ENCODE measurements at places on chromosomes 6 and 20.

GRCh38 chr20:57947421-57948179, 237.8 kb upstream of the PMEPA1 start:
- DNase-seq: no peak

- DNase-seq: no peak
Measured at GRCh38 chr6:27297857-27298730, 14.0 kb downstream of the POM121L2 start.

DNA sequence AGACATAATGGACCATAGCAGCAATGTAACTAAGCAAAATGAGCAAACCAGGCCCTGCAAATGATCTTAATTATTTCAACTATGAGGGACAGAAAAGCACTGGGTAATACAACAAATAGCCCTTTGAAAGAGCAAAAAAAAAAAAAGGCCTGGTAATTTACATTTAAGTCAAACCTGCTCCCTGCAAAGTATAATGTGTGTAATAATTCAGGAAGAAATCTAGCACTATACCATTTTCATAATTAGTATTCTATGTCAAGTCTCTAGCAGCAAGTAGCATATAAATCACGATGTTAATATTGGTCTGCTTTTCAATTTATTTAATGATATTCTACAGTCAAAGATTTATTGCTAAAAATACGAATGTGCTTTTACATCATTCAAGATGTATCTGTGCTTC, 489.6 kb downstream of the BMP2 start:
- no peak for DNase-seq

DNA sequence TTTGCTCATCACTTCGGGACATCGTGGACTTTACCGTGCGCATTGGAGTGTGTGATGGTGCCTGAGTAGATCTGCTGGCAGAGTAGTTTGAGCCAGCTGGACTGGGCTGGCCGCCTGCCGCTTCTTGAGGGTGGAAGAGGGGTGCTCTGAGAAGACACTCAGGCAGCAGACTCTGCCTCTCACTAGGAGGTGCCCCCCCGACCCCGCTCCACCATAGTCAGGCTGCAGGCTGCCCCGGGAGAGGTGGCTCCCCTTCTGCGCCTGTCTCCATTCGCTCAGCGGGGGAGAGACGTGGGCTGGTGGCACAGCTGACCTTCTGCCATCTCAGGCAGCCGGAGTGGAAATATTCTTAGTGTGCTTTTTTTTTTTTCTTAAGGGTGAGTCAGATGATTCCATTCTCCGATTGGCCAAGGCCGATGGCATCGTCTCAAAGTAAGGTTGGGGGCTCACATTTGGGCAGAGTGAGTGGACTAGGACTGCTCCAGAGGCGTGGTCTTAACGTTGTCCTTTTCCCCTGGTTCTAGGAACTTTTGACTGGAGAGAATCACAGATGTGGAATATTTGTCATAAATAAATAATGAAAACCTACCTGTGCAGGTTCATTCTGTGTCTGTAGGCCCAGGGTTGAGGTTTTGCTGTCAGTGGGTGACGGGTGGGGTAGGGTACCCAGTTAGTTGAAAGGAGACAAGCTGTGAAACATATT, 1.2 kb downstream of the RPS21 start:
- no peak for DNase-seq

DNA sequence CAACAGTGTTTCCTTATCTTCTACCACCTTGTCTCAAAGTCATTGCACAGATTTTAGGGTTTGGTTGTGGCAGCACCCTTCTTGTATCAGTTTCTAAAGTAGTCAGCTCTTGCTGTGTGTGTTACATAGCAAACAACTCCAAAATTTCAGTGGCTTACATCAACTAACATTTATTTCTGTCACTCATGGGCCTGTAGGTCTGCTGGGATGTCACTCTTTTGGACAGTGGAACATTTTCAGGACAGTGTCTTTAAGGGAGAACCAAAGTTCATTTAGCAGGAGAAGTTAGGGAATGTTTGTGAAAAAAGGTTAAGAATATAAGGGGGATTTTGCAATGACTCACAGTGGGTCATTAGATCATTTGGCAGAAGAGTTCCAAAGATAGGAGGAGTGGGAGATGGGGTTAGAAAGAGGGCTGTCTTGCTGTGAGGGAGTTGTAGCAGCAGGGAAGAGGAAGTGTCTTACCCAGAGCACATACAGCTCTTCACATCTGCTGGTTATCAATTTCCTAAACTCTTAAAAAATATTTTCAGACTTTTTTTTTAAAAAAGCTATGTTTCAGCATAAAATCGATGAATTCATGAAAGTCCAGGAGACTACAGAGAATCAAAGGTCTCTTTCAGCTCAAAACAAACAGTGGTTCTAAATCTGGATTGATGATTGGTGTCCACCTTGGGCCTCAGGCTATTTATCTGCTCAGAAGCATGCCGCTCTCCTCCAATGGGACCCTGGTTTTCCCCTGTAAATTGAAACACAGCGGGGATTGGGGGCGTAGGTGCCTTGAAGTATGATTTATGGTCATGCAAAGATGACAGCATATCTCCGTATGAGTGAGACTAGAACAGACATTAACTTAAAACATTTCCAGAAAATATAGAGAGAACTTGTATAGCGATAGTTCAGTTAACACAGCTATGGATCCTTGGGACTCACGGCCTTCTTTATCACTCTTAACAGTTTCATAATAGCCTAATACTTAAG, 117.3 kb downstream of the B3GAT2 start:
- DNase-seq: no peak

- DNase-seq: no peak
Measured at GRCh38 chr6:108027594-108027993, 46.9 kb downstream of the OSTM1 start.

- DNase-seq: no peak
Measured at GRCh38 chr20:33124261-33124660, 43.7 kb upstream of the BPIFA2 start.
